NCI-H187 (cell line): ENCODE measurements at places on chromosomes 6 and 20.

- DNase-seq: no peak
These were observed 544 bp upstream of the HLA-C start for GRCh38 chr6:31272436-31272835.

GRCh38 chr6:53483423-53484353, 61.2 kb downstream of the GCLC start:
- no peak for DNase-seq

- DNase-seq: no peak
These were observed 245.9 kb downstream of the DLL1 start for GRCh38 chr6:170044836-170045562.

DNA sequence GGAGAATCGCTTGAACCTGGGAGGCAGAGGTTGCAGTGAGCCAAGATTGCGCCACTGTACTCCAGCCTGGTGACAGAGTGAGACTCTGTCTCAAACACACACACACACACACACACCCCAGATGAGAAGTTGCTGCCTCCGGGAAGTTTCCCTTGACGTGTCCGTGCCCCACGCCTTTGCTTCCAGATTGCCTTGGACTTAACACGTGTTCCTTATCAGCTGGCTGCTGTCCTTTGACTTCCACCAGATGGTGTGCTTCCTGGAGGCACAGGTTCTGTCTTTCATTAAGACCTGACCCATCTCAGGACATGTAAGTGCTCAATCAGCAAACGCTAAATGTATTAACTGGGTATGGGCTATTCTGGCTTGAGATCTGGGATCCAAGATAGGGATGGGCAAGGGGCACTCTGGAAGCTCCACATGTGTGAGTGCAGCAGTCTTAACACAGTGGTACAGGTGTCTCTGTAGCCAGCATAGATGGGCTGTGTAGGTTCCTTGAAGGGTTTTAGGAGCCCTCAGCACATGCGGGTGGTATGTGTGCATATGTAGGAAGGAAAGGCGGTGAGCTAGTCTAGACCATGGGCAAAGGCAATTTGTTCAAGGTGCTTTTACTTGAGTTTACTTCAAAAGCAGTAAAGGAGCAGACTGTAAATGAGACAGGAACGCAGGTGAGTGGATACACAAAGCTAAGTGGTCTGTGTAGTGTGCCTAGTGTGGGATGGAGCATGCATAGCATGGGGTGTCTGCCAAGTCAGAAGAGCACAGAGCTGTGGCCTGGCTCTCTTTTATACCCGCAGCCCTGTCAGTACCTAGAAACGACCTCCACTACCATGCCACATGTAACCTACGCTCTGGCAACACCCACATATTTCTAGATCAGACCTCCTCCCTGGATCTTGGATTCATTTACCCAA, 11.6 kb downstream of the PIGT start:
- DNase-seq: no peak

DNA sequence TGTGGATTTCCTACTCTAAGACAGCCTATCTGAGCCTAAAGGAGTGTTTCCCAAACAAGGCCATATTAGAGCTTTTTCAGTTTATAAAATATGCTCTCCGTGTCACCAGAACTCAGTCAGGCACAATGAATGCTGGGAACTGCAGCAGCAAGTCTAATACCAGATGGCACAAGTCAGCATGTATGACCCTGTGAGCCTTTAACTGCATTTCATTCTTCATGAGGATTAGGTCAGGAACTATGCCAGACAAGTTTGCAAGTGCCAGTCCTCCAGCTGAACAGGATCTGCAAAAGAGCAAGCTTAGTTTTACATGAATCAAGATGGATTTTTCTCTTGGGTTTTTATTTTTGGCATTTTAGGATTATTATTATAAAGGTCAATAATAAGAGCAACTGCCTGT, 66.7 kb upstream of the SAMD5 start:
- no peak for DNase-seq

DNA sequence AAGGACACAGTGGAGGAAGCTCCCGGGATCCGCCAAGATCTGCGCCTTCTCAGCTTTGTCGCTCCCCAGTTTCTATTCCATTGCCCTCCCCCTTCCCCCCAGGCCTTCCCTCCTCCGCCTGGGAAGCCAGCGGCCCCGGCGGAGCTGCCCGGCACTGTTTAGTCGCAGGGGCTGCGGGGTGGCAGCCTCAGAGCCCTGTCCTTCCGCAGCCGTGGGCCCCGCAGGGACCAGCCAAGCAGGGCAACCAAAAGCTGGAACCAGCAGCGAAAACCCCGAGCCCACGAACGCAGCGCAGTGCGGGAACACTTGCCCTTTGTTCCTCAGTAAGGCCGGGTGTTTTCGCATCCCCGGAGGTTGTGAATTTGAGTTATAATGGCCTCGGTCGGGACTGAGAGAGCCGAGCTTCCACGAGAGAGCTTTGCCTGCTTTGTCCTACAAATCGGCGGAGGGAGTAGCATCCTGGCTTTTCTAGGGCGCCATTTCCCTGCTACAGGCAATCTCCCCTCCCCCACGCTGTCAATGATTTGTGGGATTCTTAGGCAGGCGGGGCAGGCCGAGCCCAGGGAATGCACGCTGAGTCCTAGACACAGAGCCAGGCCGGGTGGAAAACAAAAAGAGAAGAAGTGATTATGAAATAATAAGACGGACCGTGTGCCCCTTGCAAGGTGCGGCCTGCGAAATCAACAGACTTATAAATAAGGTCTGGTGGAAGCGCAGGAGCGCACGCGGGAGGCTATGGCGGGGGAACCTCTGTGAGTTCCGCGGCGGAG, 4.0 kb upstream of the TUBB2B start:
- DNase-seq: peak; percentile 76

- no peak for DNase-seq
These were observed 789.7 kb downstream of the FRK start for GRCh38 chr6:115270953-115271352.

- no peak for DNase-seq
These were observed 711.1 kb downstream of the HDGFL1 start for GRCh38 chr6:23280437-23280836.

GRCh38 chr6:55713436-55713835, 134.4 kb upstream of the HMGCLL1 start:
- DNase-seq: no peak

DNA sequence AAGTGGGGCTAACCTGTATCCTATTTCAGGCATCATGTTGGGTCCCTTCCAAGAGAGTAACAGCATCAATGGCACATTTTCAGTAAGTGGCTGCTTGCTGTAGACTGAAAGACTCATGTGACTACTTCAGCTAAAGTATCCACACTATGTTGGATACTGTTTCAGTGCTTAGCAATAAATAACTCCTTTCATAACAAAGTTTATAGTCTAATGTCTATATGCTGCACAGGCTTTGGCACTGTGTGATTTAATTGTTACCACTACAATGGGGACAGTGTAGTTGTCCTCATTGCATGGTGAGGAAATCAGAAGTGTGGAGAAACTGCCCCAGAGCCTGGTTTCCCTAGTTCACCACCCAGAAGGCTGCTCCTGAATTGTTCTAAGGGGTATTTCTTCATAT, 318.0 kb upstream of the PTCHD4 start:
- no peak for DNase-seq

DNA sequence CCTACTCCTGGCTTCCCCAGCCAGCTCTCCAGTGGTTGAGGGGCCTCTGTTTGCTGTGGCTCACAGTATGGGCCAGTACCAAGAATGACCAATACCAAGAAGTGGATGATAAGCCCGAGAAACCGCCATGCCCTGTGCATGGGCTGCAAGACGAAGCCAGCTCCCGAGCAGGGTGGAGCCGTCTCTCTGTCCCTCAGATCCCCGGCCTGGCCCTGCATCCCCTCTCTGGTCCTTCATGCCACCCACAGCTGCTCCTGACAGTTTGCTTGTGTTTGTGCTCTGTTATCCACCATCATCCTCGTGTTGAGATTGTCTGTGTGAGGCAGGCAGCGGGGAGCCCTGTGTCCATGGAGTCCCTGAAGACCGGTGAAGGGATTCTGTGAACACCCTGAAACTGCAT, 36.1 kb downstream of the GABRR2 start:
- DNase-seq: no peak

DNA sequence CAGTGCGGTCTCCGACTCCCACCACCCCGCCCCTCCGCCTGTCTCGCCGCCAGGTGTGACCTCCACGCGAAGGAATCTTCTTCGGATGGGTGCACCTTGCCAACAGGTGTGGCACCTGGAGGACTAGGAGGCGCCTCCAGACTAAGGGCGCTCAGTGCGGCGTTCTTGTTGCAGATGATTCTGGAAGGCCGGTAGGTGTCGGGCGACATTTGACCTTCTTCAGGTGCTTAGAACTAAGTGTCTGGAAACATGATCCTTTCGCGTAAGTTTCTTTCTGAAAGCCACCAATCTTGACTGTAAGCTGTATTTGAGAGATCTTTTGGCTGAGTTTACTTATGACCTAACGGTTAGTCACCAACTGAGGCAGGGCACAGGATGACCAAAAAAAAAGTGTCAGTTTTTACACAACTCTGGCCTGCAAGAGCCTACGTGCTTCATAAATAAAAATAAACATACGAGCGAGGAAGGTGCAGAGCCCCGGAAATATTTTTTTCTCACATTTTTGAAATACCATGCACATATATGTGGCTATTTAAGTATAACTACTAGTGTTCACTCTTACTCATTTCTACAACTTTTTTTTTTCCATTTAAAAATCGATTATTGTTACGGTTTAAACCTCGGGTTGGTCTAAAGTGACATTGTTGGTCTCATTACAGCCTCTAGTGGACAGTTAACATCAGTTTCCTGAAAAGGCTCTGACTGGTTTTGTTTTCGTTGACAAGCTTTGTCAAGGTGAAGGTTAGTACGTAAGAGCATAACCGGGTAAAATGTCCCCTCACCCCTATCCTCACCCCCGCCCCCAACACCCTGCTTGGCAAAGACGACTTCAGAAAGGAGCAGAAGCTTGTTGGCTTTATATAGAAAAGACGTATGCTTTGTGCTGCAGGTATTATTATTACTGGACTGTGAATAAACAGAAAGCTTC, 1.6 kb upstream of the ATXN1 start:
- DNase-seq: no peak

DNA sequence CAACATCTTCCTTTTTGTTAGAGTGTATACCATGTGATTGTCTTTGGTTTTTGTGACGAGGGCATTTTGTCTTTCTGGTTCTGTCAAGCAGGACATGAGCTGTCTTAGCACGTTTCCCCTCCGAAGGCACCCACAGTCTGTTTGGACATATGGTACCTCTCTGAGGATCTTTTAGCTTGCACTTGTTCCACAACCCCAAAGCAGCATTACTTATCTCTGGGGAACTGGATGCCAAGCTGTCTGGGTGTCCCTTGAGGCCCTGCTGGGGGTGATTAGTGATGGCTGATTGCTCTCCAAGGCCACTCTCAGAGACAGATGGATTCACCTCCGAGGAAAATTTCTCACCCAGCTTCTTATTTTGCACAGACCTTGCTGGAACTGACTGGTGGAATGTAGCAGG, 445.0 kb upstream of the CHD6 start:
- no peak for DNase-seq

DNA sequence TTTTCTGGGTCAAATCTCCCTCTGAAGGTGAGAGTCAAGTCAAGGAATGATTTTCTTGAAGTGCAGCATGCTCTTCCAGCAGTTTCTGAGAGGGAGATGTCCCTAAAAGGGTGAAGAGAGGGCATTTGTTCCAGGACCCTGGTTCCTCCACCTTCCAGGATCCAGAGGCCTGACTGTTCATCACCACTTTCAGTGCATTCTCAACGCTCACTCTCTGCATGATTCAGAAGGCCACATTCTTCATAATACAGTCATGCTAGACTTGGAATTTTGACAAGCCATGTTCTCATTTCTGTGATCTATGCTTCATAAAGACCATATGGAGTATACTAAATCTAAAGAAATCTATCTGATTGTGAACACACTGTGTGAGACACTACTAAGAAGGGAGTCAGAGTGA, 85.1 kb downstream of the PDE7B start:
- DNase-seq: no peak

- DNase-seq: no peak
These were observed 20.6 kb downstream of the BRPF3 start for GRCh38 chr6:36217188-36217587.
